ENCODE measurements at places on chromosomes 6 and 20. TPM values are rescaled to one million over a fixed set of nuclear protein-coding genes. Genes with fewer than 3 reads are reported as not detected.

DNA sequence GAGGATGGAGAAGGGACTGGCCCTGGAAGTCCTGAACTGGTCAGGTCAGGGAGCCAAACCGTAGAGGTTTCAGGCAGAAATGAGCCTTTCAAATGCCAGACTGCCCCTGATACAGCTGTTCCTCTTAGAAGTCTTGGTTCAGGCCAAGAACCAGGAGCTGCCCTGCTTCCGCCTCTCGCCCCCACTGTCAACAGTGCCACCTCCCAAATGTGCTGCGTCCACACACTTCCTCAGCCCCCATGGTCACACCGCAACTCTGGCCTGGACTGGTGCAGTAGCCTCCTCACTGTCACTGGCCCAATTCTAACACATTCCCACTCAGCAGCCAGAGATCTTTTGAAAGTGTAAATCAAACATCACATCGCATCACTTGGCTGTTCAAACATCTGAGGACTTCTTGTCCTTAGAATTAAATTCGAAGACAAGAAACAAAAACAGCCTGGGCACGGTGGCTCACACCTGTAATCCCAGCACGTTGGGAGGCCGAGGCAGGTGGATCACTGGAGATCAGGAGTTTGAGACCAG, 69.7 kb downstream of the STK35 start:
- DNase-seq = no peak

- no peak for DNase-seq
These were observed 21.3 kb downstream of the TTPAL start for GRCh38 chr20:44496976-44497375.

GRCh38 chr6:3723251-3723650, 28.3 kb downstream of the PXDC1 start:
- no peak for DNase-seq

The CST11 gene
- not detected for polyA plus RNA-seq

- DNase-seq = no peak
These were observed 3.9 kb upstream of the LAMA5 start for GRCh38 chr20:62370807-62371587.

DNA sequence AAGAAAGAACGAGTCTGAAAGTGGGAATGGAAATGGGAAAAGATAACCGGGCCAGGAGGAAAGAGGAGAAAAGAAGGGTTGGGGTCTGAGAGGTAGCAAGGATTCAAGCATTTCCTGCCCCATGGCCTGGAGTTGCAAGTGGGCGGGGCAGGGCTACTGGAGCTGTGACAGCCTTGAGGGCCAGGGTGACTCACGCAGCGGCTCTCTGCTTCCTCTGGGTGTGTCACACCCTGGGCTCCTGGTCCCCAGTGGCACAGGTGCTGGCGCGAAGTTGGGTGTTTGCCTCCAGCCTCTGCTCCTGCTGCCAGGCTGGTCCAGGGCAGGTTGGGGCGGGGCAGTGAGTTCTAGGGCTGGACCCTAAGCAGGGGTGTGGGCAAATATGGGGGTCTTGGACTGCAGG, 3.3 kb upstream of the ULBP3 start:
- no peak for DNase-seq

DNA sequence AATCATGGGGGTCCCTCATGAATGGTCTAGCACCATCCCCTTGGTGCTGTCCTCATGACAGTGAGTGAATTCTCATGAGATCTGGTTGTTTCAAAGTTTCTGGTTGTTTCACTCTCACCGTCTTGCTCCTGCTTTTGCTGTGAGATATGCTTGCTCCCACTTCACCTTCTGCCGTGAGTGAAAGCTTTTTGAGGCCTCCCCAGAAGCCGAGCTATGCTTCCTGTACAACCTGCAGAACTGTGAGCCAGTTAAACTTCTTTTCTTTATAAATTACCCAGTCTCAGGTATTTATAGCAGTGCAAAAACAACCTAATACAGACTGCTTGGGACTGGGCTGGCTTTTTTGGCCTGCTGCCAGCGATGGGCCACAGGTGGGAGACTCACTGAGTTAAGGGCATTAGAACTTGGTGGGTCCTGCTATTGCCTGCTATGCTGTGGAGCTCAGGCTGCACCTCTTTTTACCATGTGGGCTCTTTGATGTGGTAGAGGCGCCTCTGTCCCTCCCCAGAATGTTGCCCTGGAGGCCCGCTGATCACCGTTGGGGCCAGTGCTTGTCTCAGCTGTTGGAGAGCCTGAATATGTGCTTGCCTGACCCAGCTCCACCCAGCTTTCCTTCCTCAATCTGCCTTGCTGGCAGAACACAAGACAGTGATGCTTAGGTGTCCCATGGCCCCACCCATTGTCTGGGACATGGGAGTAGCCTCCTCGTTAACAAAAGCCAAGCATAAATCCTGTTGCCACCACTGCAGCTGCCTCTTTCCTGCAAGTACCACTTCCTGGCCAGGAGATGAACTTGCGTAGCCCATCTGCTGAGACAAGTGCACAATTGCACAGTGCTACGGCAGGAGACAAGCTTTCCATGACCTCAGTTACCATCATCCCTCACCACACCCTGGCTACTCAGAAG, 47.1 kb downstream of the IGF2R start:
- DNase-seq = no peak

The EDN3 gene
- 5.3 TPM for polyA plus RNA-seq

The DYNLRB1 gene
- polyA plus RNA-seq = 135 TPM

DNA sequence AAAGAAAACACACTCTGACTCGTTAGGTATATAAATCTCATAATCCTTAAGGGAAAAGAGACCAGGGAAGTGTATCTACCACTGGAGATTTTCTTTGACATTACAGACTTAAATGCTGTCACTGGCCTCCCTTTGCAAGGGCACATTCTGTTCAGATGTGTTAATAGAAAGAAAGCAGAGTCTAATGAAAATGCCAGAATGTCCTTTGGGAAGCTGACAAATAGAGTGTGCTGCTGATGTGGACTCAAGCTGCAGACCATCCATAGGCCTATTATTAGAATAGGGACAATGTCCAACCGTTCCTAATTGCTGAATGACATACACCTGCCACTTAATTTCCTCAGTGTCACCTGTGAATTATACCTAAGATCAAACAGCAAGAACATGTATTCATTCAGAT, 41.2 kb downstream of the SLC35D3 start:
- no peak for DNase-seq

DNA sequence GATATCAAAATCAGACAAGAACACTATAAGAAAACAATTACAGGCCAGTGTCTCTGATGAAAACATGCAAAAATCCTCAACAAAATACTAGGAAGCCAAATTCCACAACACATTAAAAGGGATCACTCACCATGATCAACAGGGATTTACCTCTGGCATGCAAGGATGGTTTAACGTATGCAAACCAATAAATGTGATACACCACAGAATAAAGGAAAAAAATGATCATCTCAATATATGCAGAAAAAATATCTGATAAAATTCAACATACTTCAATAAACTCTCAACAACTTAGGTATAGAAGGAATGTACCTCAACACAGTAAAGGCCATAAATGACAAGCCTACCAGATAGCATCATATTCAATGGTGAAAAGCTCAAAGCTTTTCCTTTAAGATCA, 66.6 kb downstream of the SHPRH start:
- no peak for DNase-seq

The TRDN gene
- 2.2 TPM for polyA plus RNA-seq

GRCh38 chr6:152130441-152130840, 323.0 kb downstream of the ESR1 start:
- no peak for DNase-seq

DNA sequence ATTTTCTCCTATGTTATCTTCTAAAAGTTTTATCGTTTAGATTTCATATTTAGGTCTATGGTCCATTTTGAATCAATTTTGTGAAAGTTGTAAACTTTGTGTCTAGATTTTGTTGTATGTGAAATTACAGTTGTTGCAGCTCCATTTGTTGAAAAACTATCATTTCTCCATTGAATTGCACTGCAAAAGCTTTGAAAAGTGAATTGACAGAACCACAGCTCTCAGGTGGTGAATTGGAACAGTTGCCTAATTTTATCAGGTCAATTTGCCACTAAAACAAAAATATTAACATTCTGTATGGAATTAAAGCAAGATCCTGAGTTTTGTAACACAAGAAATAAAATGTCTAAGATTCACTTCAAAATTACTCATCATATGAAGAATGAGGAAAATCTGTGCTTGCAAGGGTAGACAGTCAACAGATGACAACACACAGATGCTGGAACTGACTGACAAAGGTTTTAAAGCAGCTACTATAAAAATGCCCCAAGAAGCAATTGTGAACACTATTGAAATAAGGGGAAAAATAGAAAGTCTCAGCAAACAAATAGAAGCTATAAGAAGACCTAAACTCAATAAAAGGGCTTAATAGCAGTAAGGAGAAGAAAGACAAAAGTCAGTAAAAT, 346.7 kb downstream of the PAX1 start:
- no peak for DNase-seq

DNA sequence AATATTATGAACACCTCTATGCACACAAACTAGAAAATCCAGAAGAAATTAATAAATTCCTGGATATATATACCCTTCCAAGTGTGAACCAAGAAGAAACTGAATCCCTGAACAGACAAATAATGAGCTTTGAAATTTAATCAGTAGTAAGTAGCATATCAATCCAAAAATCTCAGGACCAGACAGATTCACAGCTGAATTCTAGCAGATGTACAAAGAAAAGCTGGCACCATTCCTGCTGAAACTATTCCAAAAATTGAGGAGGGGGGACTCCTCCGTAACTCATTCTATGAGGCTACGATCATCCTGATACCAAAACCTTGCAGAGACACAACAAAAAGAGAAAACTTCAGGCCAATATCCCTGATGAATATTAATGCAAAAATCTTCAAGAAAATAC, 67.0 kb upstream of the PDE7B start:
- DNase-seq = no peak

GRCh38 chr6:156865019-156865629, 87.9 kb downstream of the ARID1B start:
- no peak for DNase-seq

The FOXF2 gene
- polyA plus RNA-seq = 0.35 TPM

The NKX2-4 gene
- polyA plus RNA-seq = not detected

The PSORS1C1 gene
- polyA plus RNA-seq = 1.0 TPM

DNA sequence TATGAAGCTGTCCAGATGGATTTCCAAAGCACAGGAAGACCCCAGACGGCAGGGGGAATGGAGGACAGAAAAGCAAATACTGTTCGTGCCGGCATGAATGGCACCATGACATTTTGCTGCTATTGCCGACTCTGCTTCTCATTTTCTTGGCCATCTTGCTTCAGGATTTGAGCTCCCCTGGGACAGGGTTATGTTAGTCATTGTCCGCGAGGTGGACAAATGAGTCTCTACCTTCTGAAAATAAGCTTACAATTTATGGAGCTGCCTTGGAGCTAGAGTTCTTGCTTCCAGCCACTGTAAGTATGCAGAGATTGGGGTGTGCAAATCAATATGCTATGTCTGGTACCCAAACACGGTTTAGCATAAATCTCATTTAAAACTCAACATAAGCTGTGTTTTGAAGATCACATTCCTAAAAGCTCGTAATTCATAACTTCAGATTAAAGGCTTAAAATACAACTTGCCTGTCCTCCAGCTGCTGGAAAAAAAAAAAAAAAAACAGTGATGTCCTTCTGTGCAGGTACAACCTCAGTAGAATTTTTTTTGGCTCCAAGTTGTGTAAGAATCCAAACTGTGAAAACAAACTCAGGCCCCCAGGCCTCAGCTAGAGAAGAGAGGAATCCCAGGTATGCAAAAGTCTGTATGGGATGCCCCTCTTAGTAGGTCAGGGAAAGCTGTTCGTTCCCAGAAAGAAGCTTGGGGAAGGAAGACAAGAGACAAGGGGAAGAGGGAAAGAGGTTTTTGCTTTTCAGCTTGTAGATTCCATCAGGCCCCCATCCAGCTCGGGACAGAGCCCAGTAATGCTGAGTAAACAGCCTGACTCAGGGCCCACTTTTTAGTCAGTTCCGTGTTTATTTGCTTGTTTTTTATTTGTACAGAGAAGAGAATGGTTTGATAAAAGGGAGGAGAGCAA, 184.2 kb upstream of the FOXA2 start:
- DNase-seq = no peak

DNA sequence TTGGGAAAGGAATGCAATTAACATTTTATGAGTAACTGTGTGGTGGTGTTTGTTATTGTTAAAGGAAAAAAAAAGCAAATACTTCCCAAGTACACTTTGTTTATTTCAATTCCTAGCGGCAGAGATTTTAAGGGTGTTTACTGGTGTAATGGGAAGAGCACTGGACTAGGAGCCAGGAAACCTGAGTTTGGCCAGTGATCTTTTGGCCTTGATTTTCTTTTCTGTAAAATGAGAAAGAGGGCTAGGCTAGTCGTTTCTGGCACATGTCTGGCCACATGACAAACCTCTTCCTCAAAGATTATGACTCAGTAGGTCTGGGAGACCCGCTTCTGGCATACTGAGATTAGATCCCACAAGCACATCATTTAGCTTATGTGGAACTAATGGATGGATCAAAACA, 428.1 kb upstream of the NOX3 start:
- DNase-seq = no peak

The NR2E1 gene
- not detected for polyA plus RNA-seq

- DNase-seq = no peak
These were observed 21.1 kb downstream of the FBXO9 start for GRCh38 chr6:53086302-53086701.

- DNase-seq = no peak
These were observed 23.8 kb upstream of the FAM50B start for GRCh38 chr6:3825331-3825831.

The FAM162B gene
- polyA plus RNA-seq = 9.1 TPM

DNA sequence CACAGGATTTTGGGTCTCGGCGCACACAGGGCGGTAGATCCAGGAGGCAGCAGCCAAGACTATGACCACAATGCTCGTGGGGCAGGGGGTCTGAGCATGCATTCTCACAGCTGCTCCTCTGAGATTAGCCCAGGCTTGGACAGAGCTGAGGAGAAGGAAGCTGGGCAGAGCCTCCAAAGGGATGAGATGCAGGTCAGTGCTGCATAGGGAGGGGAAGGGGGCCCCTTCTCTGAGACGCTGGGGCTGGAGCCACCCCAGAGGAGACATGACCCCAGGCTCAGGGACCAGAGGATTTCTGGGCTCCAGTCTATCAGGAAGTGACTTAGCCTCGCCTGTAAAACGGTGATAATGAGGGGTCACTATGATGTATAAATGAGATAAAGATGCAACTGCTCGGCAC, 93.9 kb downstream of the BFSP1 start:
- no peak for DNase-seq

GRCh38 chr6:143058987-143059386, 1.7 kb upstream of the AIG1 start:
- DNase-seq = no peak

The ZC2HC1B gene
- not detected for polyA plus RNA-seq

The IL17F gene
- polyA plus RNA-seq = 0.17 TPM

GRCh38 chr20:10094566-10095173, 59.9 kb downstream of the ANKEF1 start:
- no peak for DNase-seq

Measured in left renal pelvis (tissue), 4 donors.